CD4-positive, alpha-beta T cell treated with Interleukin-17A for 4 hours (primary cell): ENCODE measurements at places on chromosomes 5 and 9.

DNA sequence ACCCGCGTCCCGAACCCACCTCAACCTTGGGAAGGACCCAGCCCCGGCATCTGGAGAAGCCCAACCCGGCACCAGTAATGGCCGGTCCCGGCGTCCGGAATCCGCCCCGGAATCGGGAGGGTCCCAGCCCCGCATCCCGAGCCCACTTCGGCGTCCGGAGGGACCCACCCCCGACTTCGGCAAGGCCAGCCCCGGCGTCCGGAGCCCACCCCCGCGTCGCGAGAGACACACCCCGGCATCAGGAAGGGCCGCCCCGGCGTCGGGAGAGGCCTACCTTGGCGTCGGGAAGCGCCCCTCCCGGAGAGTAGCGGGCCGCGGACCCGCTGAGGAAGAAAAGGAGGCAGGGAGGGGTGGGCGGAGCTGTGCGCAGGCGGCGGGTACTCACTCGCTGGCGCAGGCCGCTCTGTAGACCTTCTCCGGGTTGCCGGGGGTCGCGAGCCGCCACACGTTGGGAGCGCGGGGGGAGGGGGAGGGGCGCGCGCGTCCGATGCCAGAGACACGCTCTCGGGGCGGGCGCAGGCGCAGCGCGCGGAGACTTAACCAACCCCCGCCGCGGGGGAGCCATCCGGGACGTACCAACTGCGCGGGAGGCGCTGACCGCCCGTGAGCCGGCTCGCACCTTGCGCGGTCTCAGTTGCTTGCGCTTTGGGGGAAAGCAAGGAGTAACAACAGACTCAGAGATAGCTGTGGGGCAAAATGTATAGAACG lies at the start of gene UIMC1:
Gene UIMC1, minus strand, starts transcription at position 515 of the 708 bp plus-strand sequence. CDS start 24,164 bp downstream, outside the sequence.
- peak; percentile 94 for DNase-seq

GRCh38 chr9:88372103-88372654 lies 16.1 kb upstream of the SPIN1 start:
- DNase-seq, result no peak

DNA sequence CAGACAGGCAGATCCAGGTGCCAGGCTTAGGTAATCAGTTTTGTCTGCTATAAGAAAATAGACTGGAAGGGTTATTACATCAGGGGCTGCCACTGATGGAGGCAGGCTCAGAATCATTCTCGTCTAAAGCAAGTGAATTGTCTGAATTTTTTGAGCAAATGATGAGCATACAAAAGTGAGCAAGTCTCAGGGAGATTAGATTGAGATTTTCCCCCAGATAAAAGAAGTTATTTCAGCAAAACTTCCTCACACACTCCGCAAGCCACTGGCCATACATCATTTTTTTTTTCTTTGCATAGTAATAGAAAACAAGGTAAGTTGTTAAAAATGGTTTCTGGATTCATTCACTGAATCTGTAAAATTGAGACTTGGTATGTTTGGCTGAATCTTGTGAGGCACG lies 52.9 kb downstream of the ZNF462 start:
- no peak for DNase-seq

DNA sequence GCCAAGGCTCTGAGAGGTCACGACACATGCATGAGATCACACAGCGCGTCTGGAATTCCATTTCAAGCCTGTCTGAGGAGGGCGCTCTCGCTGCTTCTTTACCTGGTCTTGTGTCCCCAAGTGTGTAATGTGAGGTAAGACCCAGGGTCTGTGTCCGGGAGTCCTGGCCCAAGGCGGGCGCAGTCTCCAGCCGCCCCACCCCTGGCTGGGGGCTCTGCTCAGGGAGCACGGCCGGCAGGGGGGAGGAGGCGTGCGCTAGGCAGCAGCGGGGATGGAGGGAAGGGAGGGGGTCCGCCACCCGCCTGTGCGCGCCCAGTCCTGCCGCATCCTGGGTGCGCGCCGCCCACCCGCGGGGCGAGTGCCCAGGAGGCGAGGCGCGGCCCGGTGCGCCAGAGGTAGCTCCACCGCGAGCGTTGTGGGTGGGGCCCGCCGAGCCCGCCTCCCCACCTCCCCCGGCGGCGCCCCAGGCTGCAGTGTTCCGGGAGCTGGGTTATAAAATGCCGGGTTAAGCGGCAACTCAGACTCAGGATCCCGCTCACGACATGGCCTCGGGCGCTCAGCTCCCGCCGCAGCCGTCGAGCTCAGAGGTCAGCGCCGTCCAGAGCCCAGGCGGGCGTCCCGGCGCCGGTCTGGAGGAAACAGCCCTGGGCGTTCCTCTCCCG lies at the start of gene CCNI2:
Gene CCNI2, plus strand, starts transcription at position 473 of the 662 bp plus-strand sequence. Its CDS starts 70 bp downstream, at position 543.
- DNase-seq, result peak; percentile 83

- DNase-seq, result no peak
Measured at GRCh38 chr5:68403301-68403700, 187.7 kb downstream of the PIK3R1 start.

GRCh38 chr5:93892481-93892880 lies 151.1 kb upstream of the POU5F2 start:
- DNase-seq, result no peak

DNA sequence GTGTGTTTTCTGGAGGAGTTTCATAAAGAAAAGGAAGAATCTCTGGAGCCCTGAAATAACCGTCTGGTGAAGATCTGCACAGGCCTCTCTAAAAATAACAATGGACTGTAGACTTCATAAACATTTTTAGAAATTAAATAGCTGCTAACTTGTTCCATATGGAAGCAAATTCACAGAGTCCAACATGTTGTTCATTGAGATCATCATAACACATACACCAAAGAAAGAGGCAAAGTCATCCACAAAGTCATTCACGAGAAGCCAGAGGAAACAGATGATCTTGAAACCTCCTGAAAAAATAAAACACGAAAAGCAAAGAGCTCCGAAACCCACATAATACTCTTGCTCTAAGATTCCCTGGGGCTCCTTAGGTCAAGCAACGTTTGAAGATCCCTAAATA lies 347.8 kb downstream of the EFNA5 start:
- no peak for DNase-seq

- DNase-seq, result no peak
Measured at GRCh38 chr5:82365026-82365425, 86.9 kb upstream of the RPS23 start.

DNA sequence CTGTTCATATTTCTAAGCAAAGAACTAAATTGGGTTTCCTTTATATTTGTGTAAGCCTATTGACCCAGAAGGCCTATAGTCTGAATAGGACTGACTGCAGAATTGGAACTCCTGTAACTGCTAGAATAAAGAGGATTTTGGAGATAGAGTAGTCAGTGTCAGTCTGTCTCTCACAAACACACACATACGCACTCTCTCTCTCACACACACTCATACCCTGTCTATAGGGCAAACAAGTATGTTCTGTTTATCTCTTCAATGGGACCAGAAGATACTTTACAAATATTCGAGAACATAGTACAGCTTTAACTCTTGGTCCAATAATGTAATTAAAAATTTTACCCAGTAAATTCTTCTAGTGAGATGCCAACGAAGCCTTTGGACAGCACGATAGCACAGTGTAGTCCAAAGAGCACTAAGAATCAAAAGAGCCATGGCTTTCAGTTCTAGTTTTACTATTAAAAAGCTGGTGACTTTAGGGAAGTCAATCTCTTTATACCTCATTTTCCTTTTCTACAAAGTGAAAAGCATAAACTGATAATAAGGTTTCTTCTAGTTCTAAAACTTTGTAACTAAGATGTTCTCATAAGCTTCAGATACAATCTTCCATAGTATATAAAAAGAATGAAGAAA lies 19.3 kb downstream of the ABHD17B start:
- DNase-seq, result no peak

DNA sequence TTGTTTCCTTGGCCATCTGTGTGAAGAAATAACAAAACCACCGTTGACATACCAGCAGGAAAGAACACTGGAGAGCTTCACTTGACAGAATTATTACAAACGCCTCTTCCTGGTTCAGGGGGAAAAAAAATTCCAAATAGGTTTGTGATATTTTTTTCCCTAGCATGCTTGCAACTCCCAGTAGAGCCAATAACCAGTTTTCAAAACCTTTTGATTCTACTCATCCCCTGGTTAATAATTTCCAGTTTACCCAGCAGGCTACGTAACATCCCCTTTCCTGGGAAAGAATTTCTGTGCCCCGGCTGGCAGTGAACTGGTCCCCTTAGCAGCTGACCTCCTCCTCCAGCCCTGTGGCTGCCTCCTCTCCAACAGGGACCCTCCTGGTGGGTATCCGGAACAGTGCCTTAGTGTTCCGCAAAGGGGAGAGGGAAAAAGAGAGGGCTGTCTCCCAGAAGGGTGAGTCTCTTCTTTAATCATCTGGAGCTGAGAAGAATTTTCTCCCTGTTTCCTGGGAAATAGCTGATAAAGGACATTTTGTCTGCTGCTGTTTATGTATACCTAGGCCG lies 72.8 kb upstream of the BOD1 start:
- no peak for DNase-seq

DNA sequence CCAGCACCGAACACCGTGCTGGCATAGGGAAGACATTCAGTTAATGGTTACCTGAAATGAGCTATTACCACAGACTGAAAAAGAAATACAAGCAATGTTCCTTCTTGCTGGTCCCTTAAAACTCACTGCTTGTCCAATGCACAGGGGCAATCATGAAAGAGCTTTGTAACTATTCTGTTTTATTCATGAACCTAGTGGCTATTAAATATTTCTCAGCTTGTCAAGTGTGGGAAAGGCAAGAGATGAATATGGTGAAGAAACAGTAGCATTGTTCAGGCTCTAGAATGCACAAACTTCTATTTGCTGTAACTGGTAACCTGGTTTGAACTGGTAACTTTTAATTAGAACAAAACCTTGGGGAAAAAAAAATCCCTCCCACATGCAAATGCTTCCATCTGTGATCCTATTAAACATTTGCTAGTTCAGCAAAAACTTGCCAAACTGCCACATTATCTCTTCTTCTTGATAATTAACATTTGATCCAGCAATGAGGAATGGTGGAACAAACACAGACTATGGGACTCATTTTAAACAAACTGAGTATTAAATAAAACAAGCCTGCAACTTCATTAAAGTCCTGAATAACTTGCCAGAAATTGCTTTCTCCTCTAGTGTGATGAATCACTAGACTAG lies 36.1 kb downstream of the YIPF5 start:
- DNase-seq, result no peak

- DNase-seq, result no peak
Measured at GRCh38 chr5:135174315-135175096, 140.5 kb upstream of the PITX1 start.

DNA sequence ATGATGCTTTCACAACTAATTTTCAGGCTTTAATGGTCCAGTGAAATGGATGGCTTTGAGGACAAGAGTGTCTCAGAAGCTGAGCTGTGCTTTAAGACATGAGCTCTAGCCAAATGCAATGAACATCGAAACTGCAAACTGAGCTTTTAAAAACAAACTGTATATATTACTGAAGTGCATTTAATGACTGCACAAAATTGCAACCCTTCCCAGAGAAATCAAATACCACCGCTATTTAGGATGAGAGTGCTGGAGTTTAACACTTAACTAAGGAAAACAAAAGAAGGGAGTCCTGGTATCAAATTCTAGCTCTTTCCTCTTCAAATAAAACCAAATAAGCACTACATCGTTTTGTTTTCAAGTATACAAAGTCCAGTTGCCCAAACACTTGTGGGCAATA lies 163.9 kb downstream of the SLF1 start:
- DNase-seq, result no peak

DNA sequence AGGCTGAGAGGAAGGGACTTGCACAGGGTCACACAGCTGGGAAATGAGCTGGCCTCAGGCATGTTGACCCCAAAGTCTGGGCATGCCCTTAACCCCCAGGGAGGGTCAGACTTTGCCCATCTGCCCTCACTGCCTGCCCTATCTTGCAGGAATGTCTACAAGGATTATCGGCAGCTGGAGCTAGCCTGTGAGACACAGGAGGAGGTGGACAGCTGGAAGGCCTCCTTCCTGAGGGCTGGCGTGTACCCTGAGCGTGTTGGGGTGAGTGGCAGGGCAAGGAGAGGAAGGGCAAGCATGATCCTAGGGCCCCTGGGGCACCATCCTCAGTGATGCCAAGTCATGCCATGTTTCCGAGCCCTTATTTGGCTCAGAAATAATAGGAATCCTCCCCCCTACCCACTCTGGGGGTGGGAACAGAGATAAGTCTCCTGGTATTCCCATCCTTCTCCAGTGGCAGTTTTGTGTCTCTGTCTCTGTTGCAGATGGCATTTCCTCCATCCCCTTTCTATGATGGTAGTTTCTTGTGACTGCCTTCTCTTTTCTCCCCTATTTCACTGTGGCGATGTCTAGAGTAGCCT lies 28.5 kb downstream of the GOLGA2 start:
- no peak for DNase-seq

DNA sequence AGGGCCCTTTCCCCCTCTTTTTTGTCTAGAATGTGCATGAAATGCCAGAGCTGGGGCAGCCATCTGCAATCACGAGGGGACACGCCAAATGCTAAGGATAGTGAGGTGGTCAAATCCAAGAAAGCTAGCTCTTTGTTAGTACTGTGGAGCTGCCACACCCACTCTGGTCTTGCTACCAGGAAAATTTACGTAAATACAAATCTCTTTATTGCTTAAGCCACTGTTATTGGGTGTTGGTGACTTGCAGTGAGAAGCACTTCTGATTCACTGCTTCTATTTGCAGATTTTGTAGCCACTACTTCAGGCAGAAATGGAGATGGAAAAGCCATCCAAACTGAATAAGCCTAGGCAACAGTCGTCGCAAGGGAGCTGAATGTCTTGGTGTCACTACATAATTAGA lies 25.6 kb upstream of the SUSD1 start:
- DNase-seq, result no peak

GRCh38 chr5:97131139-97131710 lies 11.2 kb downstream of the LIX1 start:
- DNase-seq, result no peak

DNA sequence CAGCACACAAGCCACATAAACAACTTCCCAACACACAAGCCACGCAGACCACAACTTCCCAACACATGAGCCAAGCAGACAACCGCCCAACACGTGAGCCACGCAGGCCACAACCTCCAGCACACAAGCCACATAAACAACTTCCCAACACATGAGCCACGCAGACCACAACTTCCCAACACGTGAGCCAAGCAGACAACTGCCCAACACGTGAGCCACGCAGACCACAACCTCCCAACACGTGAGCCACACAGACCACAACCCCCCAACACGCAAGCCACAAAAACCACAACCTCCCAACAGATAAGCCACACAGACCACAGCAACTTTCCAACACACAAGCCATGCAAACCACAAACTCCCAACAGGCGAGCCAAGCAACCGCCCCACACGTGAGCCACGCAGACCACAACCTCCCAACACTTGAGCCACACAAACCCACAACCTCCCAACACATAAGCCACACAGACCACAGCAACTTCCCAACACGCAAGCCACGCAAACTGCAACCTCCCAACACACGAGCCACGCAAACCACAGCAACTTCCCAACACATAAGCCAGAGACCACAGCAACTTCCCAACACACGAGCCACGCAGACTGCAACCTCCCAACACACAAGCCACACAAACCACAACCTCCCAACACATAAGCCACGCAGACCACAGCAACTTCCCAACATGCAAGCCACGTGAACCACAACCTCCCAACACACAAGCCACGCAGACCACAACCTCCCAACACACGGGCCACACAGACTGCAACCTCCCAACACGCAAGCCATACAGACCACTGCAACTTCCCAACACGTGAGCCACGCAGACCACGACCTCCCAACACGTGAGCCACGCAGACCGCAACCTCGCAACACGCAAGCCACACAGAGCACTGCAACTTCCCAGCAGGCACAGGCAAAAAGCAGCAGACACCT lies 10.1 kb downstream of the BRD9 start:
- peak; percentile 17 for DNase-seq
